ENCODE measurements at places on chromosomes 7 and 10. TPM values are rescaled to one million over a fixed set of nuclear protein-coding genes. Genes with fewer than 3 reads are reported as not detected.

The TSPAN12 gene
- 3.4 TPM for polyA plus RNA-seq

The MACC1 gene
- polyA plus RNA-seq, result 0.07 TPM

The LHFPL3 gene
- not detected for polyA plus RNA-seq

The ST8SIA6 gene
- polyA plus RNA-seq, result 0.10 TPM

The HMX2 gene
- not detected for polyA plus RNA-seq

The ATG9B gene
- 0.06 TPM for polyA plus RNA-seq

The FAM20C gene
- polyA plus RNA-seq, result 34.5 TPM

All from AG04450 (cell line).